ENCODE measurements at places on chromosomes 4 and X.

- no peak for DNase-seq
These were observed 55.2 kb upstream of the MID1IP1 start for GRCh38 chrX:38746102-38746501.

DNA sequence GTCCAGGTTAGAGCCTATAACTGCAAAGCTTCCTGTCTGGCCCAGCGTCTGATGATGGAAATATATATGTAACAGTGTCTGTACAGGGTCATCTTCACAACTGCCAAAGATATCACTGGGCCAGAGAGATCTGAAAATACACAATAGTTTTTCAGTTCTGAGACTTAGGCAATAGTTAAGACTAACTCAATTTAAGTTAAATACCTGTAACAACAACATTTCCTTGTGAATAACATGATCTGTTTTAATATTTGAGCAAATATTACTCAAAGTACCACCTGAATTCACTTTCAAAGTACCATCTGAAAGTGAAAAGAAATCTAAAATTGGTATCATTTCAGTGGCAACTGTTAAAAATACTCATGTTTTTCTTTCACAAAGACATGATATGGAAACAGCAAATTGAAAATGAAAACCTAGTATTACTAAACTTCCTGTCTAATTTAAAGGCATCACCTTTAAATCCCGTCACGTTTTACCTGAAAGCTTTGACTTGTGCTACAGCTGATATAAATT is 9.6 kb downstream of the ZAR1 start:
- no peak for DNase-seq

DNA sequence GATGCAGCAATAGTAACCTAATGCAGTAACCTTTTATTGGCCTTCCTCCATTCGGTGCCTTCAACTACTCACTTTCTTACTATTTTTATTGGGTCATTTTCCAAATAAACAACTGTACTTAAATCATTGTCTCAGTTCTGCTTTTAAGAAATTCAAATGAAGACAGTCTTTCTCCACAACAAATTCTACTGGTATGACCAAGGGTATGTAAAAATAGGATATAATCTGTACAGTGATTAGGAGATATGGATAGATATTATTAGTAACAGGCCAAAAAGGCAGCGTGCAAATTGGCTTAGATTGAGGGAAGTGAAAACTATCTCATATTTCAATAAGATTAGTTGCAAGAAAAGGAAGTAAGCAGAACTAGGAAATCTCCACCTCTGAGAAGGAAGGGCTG is 177.4 kb upstream of the PPP1R2C start:
- DNase-seq = no peak

DNA sequence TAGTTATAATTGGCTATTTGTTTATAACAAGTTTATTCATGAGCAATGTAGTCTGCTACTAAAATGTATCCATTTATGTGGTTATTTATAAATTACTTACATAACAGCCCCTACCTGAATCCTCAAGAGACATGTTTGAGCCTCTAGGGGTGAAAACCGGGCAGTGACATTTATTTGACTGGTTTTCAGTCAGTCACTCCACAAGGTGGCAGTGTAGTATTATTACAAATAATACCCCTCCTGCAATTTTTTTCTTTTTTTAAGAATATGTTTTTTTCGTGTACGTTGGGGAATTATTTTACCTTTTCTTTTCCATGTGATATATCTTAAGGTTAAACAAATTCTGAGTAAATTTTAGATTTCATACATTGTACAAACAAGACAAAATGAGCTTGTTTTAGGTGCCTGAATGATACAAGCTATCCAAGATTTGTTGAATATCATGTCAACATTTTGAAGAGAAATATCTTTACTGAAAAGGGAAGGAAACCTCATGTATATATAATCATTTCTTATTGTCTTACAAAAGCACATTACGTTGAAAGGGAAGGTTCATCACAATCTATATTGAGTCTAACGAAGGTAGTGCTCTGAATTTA is 598.7 kb upstream of the TECRL start:
- peak; percentile 57 for DNase-seq

GRCh38 chr4:119795986-119796578 is 167.5 kb upstream of the PDE5A start:
- DNase-seq = no peak

GRCh38 chr4:55321707-55322264 is 24.3 kb upstream of the SRD5A3 start:
- DNase-seq = peak; percentile 38

- no peak for DNase-seq
These were observed 148.8 kb downstream of the NWD2 start for GRCh38 chr4:37393321-37393720.

DNA sequence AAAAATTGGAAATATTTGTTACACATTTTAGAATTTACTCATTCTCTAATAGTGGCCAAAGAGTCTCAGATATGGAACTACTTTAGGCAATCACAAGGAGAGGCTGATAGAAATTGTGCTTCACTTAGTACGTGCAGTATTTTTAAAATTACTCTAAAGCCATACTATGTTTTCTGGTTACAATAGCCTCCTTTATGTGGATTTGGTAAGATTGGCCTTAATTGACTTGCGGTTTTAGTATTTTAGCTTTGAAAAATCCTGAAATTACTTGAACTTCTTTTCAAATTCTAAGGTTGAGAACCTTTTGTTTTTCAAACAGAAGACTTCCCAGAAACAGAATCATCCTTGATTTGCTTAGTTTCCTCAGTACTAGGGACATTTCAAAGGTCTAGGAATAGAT is 215.2 kb downstream of the SLC4A4 start:
- no peak for DNase-seq

DNA sequence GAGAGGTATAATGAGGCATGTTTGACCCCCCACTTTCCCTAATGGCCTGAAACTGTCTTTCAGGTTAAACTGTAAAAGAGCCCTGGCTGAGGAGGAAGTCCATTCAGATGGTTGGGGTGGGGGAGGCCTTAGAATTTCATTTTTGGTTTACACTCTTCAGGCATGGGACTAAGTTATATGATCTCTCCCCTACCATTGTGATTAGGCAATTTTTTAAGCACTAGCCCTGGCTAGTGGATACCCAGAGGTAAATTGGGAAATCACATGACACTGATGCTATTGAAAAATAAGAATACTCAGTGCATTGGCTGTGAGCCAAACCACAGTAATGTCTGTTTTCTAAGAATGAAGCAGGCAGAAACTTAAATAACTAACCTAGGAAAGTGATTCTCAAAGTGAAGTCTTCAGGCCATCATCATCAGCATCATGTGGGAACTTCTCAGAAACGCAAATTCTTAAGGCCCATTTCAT is 149.7 kb downstream of the RRAGB start:
- no peak for DNase-seq

- DNase-seq = no peak
These were observed 1.6 kb downstream of the OTUD4 start for GRCh38 chr4:145178740-145179280.

DNA sequence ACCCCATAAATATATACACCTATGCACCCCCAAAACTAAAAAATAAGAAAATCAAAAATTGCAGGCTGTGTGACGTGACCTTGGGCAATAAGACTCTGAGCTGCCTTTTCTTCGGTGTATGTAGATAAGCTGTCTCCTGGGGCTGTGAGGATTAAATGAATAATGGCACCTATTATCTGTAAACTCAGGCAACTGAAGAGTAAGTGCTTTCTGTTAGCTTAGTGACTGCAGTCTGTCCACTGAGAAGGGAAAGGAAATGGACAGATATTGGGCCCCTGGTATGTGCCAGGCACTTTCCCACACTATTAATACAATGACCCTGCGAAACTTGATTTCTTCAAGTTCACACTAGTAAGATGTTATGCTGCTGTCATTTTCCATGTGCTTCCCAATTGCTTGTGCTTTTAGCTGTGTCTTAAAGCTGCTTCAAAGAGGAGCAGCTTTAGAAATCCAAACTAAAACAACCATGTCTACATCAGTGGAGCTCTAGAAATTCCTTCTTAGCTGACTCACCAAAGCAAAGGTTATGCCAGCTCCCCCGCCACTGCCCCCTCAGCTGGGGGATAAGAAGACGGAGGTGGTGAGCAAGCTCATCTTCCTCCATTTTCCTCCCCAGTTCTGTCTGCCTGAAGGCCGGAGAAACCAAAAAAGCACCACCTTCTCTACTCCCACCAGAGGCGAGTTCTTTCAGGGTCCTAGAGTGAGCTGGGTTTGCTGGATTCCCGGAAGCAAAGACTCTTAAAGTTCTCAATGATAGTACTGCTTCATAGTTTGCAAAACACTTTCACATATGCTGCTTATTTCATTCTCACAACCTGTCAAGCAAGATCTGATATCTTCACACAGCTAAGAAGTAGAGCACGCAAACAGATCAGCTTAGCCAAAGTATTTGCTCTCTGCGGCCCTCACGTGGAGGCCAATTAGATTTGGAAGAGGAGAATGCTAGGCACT is 8.8 kb upstream of the DGAT2L6 start:
- no peak for DNase-seq

- DNase-seq = no peak
These were observed 11.2 kb downstream of the ADAM29 start for GRCh38 chr4:174929346-174929745.

DNA sequence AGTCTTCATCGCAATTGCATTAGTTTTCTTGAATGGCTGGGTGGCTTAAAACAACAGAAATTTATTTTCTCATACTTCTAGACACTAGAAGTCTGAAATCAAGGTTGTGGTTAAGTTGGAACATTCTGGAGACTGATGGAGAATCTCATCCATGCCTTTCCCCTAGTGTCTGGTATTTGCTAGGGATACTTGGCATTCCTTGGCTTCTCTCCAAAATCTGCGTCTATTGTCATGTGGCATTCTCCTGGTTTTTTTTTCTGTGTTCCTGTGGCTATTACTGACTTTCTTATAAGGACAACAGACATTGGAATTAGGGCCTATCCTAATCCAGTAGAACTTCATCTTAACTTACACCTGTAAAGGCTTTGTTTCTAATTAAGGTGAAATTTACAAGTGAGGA is 272.8 kb upstream of the EPHA5 start:
- DNase-seq = peak; percentile 58

DNA sequence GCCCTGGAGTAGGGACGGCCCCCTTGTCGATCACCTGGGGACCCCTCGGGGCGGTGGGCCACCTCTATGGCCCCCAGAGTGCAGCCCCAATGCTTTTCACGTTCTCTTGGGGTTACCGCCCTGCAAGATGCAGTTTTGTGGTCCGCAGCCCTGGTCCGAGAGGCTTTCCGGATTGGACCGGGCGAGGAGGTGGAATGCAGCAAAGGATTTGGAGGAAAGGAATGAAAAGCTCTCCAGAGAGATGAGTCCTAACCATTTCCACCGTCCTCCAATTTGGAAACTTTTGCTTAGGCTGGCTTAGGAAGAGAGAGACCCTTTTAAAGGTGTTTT is 601 bp downstream of the SLC25A43 start:
- DNase-seq = no peak

- DNase-seq = no peak
These were observed 278.8 kb upstream of the DIAPH2 start for GRCh38 chrX:96405842-96406241.

- DNase-seq = no peak
These were observed 121.9 kb downstream of the GLRA3 start for GRCh38 chr4:174707051-174707676.

- DNase-seq = no peak
These were observed 68.0 kb downstream of the ZAR1 start for GRCh38 chr4:48558026-48558425.

- DNase-seq = no peak
These were observed 1.5 kb upstream of the PARM1 start for GRCh38 chr4:74931376-74931775.

DNA sequence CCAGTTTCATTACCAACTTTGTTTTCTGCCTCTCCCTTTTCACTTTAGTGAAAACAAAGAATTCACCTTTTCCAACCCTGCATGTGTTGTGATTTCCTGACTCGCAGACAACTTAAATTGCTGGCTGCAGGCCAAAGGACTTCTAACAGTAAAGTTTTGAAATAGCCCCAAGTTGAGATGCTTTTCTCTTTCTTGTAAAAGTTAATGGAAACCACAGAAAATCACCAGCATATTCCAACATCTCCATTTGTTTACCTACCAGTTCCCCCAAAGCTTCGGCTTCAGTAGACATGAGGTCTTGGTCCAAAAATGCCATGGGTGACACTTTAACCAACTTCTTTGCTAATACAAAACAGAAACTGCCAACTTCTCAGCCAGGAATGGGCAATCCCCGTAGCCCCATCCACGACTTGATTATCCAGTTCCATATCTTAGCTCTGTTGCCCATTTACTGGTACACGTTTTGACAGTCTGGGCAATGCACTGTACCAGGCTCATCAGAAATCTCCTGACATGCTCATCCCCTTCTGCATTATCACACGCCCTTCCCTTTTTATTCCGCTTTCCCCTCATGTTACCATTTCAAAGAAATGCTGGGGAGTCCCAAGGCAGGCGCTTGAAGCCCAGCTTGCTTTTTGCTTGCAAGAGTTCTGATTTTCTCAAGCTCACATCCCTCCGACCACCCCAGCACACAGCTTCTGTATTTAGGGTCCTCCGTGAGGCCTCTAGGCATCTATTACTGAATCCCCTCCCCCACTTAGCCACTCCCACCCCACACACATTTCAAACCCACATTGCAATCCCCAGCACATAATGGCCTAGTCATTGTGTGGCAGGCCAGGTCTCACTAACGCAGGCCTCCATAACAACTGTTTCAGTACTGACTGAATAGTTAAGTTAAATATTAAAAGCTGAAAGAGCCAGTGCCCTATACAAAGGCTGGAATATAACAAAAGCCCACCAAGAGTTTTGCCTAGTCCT is 137.9 kb upstream of the S100G start:
- no peak for DNase-seq

DNA sequence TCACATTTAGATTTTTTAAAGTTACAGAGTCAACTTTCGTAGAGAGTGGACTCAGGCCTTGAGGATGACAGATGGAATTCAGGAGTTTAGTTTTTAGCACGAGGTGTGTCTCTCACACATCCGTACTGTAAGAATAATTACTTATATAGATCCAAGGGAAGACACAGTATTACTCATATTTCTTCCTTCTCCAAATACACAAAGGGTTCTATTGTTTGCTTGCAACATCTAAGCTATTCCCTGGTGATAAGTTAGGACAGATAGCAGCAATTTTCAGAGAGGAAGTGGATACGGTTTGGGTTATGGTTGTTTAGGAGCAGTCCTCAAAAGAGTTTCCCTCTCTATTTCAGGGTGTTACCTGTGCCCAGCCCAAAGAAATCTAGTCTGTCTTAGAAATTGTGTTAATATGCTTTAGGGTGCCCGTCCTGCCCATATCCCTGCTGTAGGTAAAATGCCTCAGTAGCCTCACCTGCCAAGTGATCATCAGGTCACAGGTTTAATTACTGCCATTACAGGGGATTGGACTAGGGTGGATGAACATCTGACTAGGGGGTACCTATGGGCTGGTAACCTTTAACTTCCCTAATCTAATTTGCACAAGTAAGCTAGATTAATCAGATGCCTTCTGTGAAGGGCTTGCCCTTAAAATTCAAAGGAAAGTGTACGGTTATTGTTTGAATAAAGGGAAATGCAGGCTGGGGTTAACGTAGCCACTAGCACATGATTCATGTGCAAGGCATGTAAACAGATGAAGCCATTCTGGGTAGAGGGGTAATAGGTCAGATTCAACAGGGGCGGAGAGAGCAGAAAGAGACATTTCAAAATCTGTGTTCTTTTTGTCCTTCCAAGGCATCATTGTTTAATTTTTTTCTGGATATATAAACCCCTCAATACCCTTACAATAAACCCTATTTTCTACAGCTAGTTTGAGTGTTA is 8.7 kb upstream of the PPP3CA start:
- no peak for DNase-seq

GRCh38 chr4:184672741-184673140 is 23.2 kb downstream of the PRIMPOL start:
- no peak for DNase-seq
